ENCODE measurements at places on chromosomes 5 and 9.

DNA sequence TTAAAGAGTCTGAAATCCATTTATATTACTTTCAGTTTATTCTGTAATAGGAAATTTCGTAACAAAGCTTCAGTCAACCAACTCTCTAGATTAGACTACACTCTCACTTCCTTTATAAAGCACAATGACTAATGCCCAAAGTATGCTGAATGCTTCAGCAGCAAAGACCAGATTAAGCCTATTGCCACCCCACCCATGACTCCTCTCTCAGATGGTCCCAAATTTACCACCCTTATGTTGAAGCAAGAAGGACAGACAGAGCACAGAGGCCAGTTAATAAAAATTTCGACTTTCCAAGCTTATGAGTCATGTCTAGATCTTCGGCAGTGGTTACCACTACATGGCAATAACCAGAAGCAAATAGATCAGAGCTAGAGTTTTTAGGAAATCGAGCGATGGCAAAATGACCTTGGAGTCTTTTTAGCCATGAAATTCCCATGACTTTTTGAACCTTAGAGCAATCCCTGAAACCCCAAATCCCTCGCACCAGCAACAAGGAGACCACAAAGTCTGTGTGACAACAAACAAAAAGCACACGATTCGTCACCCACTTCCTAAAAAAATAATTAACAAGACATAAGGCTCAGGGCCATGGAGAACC lies 287.8 kb upstream of the RASA1 start:
- DNase-seq = peak; percentile 38

DNA sequence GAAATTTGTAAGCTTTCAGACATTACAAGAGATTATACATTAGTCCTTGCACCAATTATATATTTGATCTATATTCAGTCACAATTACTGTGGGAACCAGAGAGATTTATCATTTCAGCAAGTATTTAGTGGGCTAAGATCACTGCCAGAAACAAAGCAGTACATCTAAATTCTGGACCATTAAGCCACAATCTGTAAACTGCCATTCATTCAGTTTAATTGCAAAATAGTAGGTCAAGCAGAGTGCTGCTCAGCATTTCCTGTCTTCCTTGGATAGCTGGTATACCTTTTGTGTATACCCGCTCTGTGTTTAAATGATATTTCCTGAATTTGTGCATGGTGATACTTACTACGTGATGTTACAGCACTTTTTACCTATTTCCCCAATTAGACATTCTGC lies 42.6 kb downstream of the CDH10 start:
- DNase-seq = no peak

DNA sequence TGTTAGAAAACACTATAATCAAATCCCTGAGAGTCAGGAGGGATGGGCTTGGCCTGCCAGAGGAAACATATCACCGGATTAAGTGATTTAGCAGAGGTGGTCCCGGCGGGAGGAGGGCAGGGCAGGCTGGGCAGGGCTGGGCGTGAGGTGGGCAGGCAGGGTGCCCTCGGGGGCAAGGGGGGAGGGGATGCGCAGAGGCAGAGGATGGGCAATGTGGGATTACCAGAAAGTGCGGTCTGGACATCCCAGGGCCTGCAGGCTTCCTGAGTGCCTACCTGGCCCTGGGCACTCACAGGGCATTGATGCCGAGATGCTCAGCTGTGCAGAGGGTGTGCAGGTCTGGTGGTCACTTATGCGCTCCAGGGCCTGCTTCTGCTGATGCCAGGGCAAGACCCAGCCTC lies 115.2 kb downstream of the ADAMTS2 start:
- DNase-seq = no peak

DNA sequence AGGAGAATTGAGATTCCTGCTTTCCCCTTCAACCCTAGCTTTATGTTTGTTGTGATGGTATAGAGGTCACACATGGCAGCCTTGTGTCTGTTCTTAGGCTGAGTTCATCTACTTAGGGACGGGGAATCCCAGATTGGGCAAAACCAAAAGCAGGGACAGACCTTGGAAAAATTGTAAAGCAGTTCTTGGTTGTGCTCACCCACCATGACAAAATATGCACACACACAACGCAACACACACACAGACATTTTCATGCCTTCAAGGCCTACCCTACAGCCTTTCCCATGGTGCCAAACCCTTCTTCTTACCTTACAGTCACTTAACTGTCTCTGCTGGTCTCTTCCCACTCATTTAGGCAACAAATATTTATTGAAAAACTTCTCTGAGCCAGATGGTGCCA lies 14.8 kb downstream of the PCDHGC5 start:
- no peak for DNase-seq

- DNase-seq = no peak
These were observed 882.3 kb upstream of the SEMA6A start for GRCh38 chr5:117456866-117457470.

- DNase-seq = no peak
These were observed 32.9 kb downstream of the FAM163B start for GRCh38 chr9:133576031-133576874.

- no peak for DNase-seq
These were observed 77.4 kb downstream of the KCNIP1 start for GRCh38 chr5:170581211-170581610.

GRCh38 chr9:128296340-128297220 lies 20.5 kb downstream of the SWI5 start:
- DNase-seq = no peak

DNA sequence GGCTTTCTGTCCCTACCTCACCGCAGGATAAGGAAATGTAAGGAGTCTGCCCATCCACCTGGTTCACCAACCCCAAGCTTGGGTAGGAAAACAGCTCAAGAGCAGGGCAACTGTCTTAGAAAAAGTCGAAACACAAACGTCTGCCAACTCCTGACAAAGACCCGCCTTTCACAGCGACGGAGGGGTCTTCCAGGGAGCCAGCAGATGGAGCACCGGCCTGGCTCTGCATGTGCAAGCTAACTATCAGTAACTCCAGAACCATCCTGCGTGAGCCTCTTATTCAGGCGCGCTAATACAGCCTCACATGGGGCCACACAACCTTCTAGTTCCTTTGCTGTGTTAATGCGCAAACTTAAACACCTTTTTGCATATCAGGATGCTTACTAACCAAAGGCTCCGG lies 26.9 kb downstream of the CAMSAP1 start:
- no peak for DNase-seq

DNA sequence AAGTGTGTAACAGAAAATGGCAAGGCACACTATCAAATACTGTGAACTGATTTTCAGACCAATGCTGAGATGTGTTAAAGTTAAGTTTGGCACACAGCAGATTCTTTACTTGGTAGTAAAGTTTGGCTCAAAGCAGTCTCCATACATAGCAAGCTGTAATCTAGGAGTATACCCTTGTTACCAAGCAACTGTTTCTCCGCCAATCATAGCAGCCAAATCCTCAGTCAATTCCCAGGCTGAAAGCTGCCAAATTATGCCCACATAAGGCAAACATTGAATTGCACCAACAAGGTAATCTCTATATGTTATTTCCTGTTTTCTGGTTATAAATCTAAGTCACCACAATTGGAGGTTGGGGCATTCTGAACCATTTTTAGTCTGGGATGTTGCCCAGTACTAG lies 345.7 kb downstream of the DEPDC1B start:
- DNase-seq = no peak

GRCh38 chr9:89878687-89879086 lies 273.9 kb downstream of the GADD45G start:
- peak; percentile 44 for DNase-seq

DNA sequence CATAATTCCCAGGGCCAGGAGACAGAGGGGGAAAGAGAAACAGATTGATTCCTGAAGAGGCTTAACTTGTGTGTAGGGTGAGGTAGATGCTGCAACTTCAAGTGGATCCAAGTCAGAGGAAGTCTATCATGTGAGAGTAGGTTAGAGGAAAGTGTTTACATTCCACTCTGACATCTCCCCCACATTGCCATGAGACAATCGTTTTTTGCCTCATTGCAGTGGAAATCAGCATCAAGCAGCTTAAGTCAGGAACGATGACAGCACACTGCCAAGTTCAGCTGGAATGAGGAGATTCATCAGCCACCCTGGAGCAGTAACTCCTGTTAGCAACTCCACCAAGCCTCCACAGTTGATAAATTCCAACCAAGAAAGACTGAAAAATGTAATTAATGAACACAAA lies 689.7 kb upstream of the MEF2C start:
- DNase-seq = peak; percentile 48

- peak; percentile 5 for DNase-seq
These were observed 136.9 kb upstream of the PRR16 start for GRCh38 chr5:120327180-120327579.

- DNase-seq = peak; percentile 12
These were observed 71.0 kb downstream of the FER start for GRCh38 chr5:108818613-108819272.

GRCh38 chr5:134430001-134430569 lies 18.4 kb upstream of the CDKN2AIPNL start:
- DNase-seq = no peak

GRCh38 chr9:73806876-73807275 lies 655.2 kb downstream of the ANXA1 start:
- peak; percentile 11 for DNase-seq

DNA sequence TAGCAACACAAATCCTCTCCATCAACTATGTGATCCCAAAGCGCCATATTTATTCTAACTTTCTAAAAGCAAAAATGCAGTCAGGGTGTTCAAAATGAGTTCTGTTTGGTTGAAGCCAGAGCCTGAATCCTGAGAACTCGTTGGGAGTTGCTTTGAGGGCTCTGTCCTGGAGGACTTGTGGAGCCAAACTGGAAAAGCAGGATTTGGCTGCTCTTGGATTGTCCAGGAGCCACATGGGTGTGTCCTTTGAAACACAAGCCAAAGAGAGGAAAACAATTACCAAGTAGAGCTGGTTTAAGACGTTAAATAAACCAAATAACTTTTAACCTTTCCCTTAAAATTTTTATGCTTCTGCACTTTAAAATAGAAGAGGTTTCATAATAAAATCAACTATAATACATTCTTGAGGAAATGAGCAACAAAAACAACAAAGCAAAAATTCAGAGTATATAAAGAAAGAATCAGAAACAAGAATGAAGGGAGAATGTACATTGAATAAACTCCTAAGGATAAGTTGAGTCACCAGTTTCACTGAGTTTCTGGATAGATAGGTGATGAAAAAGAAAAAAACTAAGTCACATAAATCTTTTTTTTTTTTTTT lies 13.5 kb downstream of the C5orf46 start:
- no peak for DNase-seq

DNA sequence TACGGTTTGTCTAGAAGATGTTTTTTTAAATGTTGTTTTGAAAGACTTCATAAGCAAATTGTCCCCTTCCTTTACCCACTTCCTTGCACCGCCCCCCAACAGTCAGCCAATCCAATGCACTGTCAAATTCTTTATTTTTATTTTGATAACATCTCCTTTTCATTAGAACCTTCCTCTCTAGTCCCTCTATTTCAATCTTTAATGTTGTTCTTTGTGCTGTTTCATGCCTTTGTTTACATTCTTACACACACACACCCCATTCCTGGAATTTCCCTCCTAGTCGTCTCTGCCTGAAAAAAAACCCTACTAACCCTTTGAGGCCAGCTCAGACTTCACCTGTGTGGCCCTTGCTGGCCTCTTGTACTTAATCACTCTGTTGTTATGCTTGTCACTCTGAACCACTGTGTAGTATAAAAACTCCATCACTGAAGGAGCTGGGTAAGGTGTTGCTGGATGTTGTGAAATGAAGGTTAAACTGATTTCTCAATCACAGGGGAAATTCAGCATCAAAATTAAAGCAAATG lies 133.4 kb downstream of the UGCG start:
- DNase-seq = peak; percentile 85

- DNase-seq = no peak
These were observed 284.7 kb upstream of the TMEM161B start for GRCh38 chr5:88553136-88553875.

- DNase-seq = no peak
These were observed 7.0 kb upstream of the UGT3A2 start for GRCh38 chr5:36073595-36074216.

DNA sequence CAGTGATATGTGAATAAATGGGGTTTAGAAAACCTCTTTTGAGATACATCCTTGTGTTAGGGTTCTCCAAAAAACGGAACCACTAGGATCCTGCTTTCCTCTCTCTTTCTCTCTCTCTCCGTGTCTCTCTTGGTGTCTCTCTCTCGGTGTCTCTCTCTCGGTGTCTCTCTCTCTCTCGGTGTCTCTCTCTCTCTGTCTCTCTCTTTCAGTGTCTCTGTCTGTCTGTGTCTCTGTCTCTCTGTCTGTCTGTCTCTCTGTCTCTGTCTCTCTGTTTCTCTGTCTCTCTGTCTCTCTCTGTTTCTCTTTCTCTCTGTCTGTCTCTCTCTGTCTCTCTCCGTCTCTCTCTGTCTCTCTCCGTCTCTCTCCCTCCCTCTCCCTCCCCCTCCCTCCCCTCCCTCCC lies 7.8 kb upstream of the TEX48 start:
- no peak for DNase-seq

DNA sequence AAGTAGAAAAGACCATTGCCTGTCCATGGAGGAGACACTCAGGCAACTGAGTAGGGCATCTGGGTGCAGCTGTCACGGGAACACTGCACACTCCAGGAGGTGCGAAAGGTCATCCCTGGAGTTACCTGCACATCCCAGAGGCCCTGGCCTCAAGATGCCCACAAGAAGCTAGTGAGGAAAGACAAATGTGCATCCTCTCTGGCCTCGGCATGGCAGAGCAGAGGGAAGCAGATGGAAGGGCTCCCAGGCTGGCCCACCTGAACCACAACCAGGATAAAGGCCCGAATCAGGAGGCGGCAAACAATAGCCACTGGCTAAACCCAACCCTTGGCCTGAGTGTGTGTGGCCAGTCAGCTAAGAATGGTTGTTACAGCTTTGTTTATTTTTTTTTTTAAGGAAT lies 231.7 kb downstream of the SYK start:
- no peak for DNase-seq
